ENCODE measurements at places on chromosomes 3 and 15.

DNA sequence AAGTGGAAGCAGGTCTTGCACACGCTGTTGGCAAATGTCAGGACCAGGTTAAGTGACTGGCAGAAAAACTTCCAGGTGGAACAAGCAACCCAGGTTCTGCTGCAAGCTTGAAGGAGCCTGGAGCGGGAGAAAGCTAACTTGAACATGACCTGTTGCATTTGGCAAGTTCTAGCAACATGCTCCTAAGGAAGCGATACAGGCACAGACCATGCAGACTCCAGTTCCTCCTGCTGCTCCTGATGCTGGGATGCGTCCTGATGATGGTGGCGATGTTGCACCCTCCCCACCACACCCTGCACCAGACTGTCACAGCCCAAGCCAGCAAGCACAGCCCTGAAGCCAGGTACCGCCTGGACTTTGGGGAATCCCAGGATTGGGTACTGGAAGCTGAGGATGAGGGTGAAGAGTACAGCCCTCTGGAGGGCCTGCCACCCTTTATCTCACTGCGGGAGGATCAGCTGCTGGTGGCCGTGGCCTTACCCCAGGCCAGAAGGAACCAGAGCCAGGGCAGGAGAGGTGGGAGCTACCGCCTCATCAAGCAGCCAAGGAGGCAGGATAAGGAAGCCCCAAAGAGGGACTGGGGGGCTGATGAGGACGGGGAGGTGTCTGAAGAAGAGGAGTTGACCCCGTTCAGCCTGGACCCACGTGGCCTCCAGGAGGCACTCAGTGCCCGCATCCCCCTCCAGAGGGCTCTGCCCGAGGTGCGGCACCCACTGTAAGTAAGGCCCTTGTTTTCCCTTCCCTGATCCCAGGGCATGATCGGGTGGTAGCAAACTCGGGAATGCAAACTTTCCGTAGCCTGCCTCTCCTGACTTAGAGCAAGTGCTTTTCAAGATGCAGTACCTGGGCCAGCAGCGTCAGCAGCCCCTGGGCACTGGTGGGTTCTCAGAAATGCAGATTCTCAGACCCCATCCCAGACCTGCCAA lies 759 bp downstream of the GALNT15 start:
- DNase-seq, result peak; percentile 37

- no peak for DNase-seq
Observed at GRCh38 chr3:172616031-172616461, 92.8 kb upstream of the TNFSF10 start.

- DNase-seq, result no peak
Observed at GRCh38 chr15:67852418-67852817, 12.6 kb upstream of the RNU6-1 start.

DNA sequence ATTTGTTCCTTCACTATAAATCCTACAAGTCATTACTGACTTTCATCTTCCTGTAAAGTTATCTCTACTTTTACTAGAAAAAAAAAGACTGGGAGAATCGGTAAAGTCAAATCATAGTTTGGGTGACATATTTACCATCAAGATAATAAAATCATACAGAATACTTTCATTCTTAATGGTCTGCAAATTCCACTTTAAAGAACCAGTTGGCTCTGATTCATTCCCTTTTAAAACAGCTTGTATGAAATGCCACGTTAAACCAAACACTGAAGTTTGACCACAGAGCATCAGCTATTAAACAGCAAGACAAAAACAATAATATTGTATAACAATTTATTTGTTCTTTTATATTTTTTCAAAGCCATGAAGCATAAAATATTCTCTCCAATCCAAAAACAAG lies 100.7 kb downstream of the FBN1 start:
- no peak for DNase-seq

GRCh38 chr3:100591411-100591810 lies 18.0 kb upstream of the ADGRG7 start:
- no peak for DNase-seq

GRCh38 chr3:13812034-13812471 lies 67.8 kb downstream of the WNT7A start:
- peak; percentile 36 for DNase-seq

GRCh38 chr3:173841334-173841733 lies 443.8 kb downstream of the NLGN1 start:
- no peak for DNase-seq

- no peak for DNase-seq
Observed at GRCh38 chr15:39462691-39463090, 118.2 kb upstream of the THBS1 start.

DNA sequence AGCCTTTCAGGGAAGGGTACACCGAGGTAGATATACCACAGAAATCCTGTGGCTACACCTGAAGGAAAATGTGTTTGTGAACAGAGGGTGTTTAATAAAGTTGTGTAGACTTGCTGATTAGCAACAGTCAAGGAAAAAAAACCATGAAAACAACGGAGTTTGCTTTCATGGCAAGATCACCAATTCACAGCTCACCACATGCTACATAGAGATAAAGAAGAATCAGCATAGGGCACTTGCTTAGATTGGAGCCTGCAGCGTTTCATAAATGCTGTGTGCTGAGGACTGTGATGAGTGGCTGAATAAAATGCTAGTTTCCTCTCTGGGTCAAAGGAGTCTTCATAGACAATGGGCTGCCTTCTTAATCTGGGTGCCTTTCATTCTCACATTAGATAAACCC lies 257.6 kb downstream of the SLC9A9 start:
- no peak for DNase-seq

DNA sequence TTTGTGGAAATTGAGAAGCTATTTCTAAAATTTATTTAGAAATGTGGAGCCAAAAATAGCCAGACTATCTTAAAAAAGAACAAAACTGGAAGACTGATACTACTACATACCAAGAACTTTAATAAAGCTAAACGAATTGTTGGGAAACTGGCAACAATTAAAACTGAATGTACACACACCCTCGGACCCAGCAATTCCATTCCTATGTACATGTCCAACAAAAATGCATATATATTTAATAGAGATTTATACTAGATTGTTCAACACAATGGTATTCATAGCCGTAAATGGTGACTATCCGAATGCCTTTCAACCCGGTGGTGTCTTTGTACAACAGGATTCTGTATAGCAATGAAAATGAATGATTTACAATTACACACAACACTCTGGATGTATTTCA lies 136.5 kb upstream of the RASGRP1 start:
- DNase-seq, result no peak

GRCh38 chr3:191300422-191300821 lies 28.8 kb upstream of the CCDC50 start:
- no peak for DNase-seq
